ENCODE measurements at places on chromosomes 4 and X.

DNA sequence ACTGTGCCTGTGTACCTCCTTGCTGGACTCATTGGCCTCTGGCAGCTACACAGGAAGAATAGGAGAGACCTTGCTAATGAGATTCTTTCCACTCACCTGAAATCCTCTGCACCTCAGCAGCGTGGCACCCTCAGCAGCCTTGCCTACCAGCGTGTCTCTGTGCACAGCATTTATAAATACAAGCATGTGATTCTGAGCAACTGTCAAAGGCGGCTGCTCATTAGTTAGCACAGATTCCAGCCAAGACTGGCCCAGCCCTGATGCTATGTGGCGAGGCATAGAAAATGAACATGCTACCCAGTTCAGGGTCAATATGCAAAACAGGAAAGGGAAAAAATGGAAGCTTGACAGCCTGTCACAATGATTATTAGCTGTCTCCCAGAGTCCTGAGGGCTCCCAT, 298.0 kb downstream of the C4orf33 start:
- no peak for DNase-seq

- no peak for DNase-seq
Observed at GRCh38 chrX:40298069-40298468, 200.3 kb upstream of the BCOR start.

DNA sequence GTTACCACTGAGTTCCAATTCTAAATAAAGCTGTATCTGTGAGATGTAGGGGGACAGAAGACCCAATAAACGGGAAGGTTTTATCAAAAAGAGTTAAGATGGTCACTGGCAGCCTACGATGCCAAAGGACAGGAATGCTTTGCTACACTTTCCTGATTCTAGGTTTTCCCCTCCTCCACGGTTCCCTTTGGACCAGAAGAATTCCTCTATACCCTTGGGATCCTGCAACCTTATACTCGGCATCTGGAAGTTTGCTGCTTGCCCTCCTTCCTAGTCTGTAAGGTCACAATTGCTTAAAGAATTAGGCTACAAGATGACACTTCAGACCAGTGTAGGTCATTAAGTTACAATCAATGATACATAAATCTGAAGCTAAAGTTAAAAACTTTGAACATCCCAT, 64.3 kb downstream of the SCML2 start:
- DNase-seq, result no peak

GRCh38 chrX:17025621-17026302, 79.3 kb downstream of the REPS2 start:
- DNase-seq, result no peak

GRCh38 chrX:39691724-39692123, 406.0 kb downstream of the BCOR start:
- DNase-seq, result no peak

- DNase-seq, result no peak
Observed at GRCh38 chrX:18797141-18797540, 89.7 kb downstream of the PPEF1 start.

GRCh38 chr4:114088481-114088880, 109.0 kb upstream of the ARSJ start:
- DNase-seq, result no peak

GRCh38 chrX:981791-982626, 230.4 kb downstream of the CRLF2 start:
- DNase-seq, result no peak

- no peak for DNase-seq
Observed at GRCh38 chr4:79935274-79935673, 137.8 kb downstream of the ANTXR2 start.

DNA sequence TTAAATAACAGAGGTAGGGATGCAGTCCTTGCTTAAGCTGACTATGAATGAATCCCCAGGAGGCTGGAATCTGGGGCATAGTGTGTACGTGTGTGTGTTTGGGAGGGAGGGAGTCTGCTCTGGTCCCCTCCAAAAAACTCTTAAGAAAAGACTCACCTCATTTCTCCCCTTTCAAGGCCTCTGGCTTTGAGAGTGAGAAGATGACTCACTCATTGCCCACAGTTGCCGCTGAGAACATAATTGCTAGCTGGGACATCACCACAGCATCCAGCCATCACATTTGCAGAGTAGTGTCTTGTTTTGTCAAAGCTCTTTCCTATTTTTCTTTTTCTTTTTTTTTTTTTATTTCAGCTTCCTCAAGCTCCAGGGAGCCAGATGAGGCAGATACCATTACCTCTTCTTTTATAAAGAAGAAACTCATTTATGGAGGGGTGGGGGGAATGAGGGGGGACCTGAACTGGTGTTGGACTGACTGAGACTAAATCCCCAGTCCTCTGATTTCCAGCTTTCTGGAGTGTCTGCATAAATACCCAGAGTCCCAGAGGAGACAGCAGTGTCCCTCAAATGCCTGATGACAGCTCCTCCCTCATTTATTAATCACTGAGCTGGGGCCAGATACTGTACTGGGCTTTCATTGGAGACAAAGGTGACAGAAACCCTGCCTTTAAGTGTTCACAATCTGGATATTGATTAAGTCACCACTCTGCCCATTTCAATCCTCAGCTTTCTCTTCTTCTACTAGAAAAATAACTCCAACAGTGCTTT, 61.9 kb upstream of the LAS1L start:
- no peak for DNase-seq

DNA sequence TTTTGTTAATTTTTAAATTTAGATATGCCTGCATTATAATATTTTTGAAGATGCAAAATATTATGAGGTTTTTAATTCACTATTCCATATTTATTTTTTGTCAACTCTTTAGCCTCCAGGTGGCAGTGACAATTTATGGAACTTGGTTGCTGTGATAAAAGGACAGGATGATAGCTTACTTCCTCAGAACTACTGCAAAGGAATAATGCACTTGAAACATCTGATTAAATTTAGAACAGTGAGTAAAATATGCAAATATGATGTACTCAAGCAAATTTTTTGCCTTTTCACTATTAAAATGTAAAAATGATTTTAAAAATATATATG, 45.1 kb downstream of the SPATA4 start:
- no peak for DNase-seq

DNA sequence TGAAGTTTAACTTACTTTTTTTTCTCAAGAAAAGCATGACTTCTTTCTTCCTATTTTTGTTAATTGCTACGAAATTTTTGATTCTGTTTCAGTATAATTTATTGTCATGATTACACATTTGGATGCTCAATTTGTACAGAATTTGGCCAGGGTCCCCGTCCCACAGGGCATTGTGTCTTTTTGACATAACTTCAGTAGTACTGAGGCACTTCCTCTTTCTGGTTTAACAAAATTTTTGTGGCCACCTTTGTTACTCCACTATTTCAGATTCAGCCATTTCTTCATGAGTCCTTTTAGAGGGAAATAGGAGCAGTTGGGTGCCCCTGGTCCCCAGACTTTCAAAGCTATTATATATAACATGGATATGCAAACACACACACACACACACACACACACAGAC, 1248.7 kb downstream of the PCDH7 start:
- DNase-seq, result no peak

- no peak for DNase-seq
Observed at GRCh38 chr4:25896776-25897539, 17.1 kb upstream of the SMIM20 start.

- DNase-seq, result no peak
Observed at GRCh38 chr4:80926446-80926845, 104.1 kb upstream of the BMP3 start.

GRCh38 chrX:119693996-119694451, 1.1 kb upstream of the SEPTIN6 start:
- DNase-seq, result no peak

GRCh38 chrX:130628516-130628915, 226.7 kb downstream of the RBMX2 start:
- no peak for DNase-seq

GRCh38 chr4:189198624-189199023, 742.0 kb upstream of the FRG1 start:
- no peak for DNase-seq

DNA sequence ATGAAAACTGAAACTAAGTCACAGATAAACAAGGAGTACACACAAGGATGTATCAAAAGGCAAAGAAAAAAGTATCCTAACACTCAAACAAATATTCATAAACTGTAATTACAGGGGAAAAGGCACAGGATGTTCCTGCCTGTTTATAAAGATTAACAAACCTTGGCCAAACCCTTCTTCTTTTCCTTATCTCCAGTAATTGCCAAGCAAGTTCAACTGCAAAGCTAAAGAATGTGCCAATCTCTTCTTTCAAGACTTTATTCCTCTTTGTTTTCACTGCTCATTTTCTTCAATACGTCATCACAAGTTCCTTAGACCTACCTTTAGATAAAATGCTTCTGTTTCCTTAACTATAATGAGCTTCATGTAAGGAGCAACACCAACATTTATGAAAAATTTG, 171.2 kb downstream of the AMELX start:
- no peak for DNase-seq

- no peak for DNase-seq
Observed at GRCh38 chr4:177964061-177964460, 521.8 kb upstream of the AGA start.

DNA sequence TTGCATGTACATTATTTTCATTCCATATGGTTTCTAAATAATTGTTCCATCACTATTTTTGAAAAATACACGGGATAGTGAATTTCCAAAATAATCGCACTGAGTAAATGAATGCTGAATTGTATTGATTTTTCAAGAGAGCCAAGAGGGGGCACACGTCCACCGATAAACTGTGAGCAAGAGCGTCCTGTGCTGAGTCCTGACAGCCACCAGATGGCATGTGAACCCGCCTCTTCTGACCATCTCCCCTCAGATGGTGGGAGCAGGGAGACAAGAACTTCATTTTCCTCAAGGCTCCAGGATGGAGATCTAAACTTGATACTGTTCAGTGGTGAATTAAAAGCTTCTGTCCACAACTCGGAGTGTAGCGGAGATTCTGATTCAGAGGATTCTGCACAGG, 30.6 kb upstream of the IL9R start:
- DNase-seq, result no peak

DNA sequence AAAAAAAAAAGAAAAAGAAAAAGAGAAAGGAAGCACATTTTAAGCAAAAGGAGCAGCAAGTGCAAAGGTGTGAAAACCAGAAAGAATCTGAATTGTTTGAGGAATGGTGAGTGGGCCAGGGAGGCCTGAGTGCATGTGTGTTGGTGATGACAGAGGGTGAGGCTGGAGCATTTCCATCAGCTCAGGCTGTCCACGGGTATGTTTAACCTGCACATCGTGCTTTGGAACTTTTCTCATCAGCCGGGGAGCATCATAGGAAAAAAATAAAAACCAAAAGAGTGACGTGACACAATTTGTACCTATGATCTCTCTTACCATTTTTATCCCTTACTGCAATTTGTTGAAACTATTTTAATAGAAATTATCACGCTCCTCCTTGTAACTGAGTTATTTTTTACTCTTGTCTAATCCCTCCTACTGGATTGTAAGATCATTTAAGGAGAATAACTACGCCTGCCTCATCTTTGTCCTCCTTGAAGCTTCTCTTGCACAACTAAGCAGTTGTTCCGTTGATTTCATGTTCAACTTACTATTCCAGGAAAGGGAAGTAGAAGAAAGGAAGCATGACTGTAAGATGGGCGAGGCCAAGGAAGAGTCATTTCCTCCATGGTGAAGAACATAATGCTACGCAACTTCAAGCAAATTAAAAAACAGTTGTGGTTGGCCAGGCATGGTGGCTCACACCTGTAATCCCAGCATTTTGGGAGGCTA, 7.0 kb downstream of the PALLD start:
- DNase-seq, result no peak

DNA sequence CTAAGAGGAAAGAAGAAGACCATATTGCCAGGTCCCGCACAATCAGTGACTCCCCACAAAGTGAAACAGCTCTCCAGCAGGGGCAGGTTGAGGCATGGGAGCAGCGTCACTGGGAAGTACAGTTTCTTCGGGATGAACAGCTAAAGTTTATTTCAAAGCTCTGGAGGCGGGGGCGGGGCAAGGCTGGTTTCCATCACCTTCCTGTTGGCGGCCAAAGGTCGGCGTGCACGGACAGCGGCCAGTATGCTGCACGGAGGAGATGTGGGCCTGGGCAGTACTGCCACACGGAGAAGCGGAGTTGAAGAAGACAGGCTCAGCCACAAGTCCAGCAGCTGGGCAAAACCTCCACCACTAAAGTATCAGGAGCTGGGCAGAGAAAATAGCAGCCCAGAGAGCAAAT, 951 bp upstream of the ZNF518B start:
- no peak for DNase-seq

DNA sequence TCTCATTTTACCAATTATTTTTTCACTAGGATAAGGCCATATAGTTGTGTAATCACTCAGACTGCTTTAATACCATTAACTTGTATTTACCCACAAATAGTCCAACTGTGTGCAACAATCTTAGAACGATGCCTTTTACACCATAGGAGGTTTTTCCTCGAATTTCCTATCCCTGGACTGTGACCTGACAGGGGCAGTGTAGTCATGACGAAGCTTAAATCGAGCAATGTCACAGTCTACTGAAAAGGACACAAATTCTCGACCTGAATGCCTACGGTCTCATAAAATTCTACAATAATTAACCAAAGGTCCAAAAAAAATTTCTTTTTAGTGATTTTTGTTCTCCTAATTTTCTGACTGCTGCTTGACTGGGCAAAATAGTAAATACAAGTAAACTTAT, 208.9 kb downstream of the ADAMTS3 start:
- no peak for DNase-seq

DNA sequence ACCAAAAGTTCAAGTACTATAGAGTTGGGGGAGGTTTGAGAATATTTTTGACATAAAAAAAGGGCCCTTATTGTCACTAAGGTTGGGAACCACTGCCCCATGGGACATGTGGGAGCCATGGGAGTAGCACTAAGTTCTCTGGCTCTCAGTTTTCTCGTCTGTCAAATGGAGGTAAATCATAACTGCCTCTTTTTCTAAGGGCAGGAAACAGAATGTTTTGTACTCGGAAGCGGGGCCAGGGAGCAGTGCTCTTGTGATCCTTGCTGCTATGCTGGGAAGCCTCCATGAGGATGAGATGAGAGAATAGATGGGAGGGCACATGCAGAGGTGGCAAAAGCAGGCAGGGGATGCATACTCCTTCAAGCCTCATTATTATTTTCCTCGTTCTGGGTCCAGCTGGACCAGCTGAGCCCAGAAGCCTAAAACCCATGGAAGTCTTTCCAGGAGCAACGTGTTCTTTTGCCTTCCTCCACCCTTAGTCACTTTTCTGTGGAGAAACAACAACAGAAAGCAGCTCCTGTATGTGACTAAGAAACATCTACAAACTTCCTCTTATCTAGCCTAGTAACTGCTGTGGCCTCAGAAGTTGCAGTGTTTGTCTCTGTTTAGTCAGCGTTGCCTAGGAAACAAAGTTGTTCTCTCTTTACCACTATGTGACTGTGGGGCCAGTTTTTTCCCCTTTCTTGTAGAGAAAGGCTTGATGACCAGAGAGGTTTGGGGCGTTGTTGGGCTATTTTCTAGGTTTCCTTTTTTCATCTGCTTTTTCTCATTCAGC, 64.8 kb downstream of the TSC22D3 start:
- peak; percentile 7 for DNase-seq

DNA sequence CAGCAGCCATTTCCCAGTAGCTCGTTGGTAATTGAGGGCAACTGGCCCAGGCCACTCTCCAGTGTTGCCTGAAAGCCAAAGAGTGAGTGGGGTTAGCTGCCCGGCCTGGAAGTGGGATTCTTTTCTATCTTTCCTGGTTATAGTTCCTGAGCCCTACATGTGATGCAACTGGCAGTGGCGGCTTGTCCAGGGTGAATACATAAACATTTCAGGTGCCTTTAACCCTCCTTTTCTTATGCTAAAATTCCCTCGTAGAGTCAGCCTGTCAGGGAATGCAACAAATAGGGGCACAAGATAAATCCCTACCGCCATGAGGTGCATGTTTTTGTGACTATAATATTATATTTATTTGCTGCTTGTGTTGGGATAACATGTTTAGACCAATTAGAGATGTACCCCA, 13.4 kb upstream of the HERC5 start:
- no peak for DNase-seq

- DNase-seq, result no peak
Observed at GRCh38 chr4:94544811-94545210, 93.1 kb downstream of the PDLIM5 start.

Data from occipital lobe (tissue), 3 donors.